ENCODE measurements at places on chromosomes 16 and 17. TPM values are rescaled to one million over a fixed set of nuclear protein-coding genes. Genes with fewer than 3 reads are reported as not detected.

GRCh38 chr16:69724414-69724873, 1.9 kb downstream of the NQO1 start:
- no peaks in the 10 kb centered on the region for H3K27me3 ChIP-seq
- no peak for DNase-seq
- peak overlapping the region; percentile 62 for H3K4me3 ChIP-seq
- peak overlapping the region; percentile 61 for H3K27ac ChIP-seq
- peaks cover 32% of the 10 kb centered on the region for H3K4me1 ChIP-seq

- no peaks in the 10 kb centered on the region for H3K27me3 ChIP-seq
- no peaks in the 10 kb centered on the region for H3K4me1 ChIP-seq
- H3K36me3 ChIP-seq, result no peaks in the 10 kb centered on the region
- H3K4me3 ChIP-seq, result no peak overlapping the region
- H3K27ac ChIP-seq, result no peak overlapping the region
- DNase-seq, result no peak
Observed at GRCh38 chr17:68588362-68588761, 12.8 kb downstream of the FAM20A start.

GRCh38 chr16:69804297-69804696, 42.2 kb downstream of the WWP2 start:
- no peaks in the 10 kb centered on the region for H3K4me1 ChIP-seq
- H3K27ac ChIP-seq, result no peak overlapping the region
- no peak for DNase-seq
- H3K27me3 ChIP-seq, result no peaks in the 10 kb centered on the region
- 0 out of 2 replicates have a peak, but pooled peaks cover 3% of the 10 kb centered on the region for H3K36me3 ChIP-seq

DNA sequence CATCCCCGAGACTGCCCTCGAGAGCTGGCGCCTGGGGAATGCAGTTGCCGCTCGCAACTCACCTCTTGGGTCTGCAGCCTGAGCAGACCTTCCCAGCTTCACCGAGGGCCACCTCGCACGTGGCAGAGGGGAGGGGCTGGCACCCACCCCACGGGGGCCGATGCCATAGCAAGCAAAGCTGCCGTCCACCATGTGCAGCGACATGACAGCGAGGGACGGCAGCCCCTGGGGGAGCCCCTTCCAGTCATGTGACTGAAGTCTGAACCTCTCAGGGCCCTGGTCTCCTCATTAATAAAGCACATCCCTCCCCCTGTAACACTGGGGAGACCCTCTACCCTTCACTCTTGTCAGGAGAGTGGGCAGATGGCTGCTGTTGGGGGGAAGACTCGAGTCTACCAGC, 30.5 kb downstream of the CIBAR2 start:
- no peak overlapping the region for H3K27ac ChIP-seq
- peaks cover 41% of the 10 kb centered on the region for H3K27me3 ChIP-seq
- peaks cover 31% of the 10 kb centered on the region for H3K4me1 ChIP-seq
- DNase-seq, result no peak

The ACSM2A gene
- total RNA-seq, result not detected

- peaks cover 12% of the 10 kb centered on the region for H3K36me3 ChIP-seq
- DNase-seq, result peak; percentile 9
- H3K4me1 ChIP-seq, result peaks cover 13% of the 10 kb centered on the region
- no peak overlapping the region for H3K27ac ChIP-seq
- no peaks in the 10 kb centered on the region for H3K27me3 ChIP-seq
Observed at GRCh38 chr16:48284772-48285409, 37.6 kb upstream of the ABCC11 start.

GRCh38 chr16:7137560-7138330, 194.9 kb upstream of the RBFOX1 start:
- H3K4me3 ChIP-seq, result no peak overlapping the region
- no peaks in the 10 kb centered on the region for H3K27me3 ChIP-seq
- DNase-seq, result no peak
- H3K4me1 ChIP-seq, result no peaks in the 10 kb centered on the region
- no peak overlapping the region for H3K27ac ChIP-seq

DNA sequence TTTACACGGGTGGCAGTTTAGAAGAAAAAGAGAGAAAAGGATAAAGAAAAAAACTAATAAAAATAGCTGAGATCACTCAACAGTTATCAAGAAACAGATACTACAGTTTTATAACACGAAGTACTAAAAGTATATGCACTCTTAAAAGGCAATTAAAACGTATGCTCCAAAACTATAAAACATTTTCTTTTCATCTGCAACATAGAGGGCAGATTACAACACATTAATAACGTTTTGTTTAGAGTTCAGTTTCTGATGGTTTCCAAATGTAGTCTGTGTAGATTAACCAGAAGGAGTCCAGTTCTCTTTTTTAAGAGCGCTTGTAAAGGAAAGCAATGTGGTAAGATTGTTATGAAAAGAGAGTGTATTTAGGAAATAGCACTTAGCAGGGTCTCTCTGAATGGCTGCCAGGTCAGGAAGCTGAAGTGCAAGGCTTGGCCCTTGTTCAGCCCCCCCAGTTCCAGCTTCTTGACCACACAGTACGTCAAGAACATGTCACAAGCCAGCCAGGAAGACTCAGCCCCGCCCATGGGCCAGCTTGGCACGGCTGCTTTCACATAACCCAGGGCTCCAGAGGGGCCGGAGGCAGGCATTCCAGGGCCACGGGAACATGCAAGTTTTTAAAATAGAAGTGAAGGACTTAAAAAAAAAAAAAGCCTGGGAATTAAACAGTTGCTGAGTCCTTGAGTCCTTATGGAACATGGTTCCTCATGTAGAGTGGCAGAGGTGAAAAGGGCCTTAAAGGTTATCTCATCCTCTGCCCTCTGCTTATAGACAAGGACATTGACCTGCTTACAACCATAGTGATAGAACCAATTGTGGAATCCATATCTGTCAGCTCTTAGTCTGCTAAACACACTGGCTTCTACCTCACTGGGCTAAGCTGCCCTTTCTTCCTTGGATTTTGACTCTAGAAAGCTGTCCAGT, 147.4 kb upstream of the TBX2 start:
- peaks cover 16% of the 10 kb centered on the region for H3K4me1 ChIP-seq
- H3K27me3 ChIP-seq, result no peaks in the 10 kb centered on the region
- H3K4me3 ChIP-seq, result no peak overlapping the region
- no peak for DNase-seq
